Renal cortical epithelial cell (primary cell): ENCODE measurements at places on chromosomes 16 and 17. TPM values are rescaled to one million over a fixed set of nuclear protein-coding genes. Genes with fewer than 3 reads are reported as not detected.
A peak's percentile ranks its signal among the peaks of the same experiment; 100 is the strongest.

PPP1R9B gene
- total RNA-seq = 15.8 and 39.9 TPM in 2 replicates

GRCh38 chr16:16915771-16916170, 536.8 kb downstream of the NPIPA7 start:
- no peak for DNase-seq

DNA sequence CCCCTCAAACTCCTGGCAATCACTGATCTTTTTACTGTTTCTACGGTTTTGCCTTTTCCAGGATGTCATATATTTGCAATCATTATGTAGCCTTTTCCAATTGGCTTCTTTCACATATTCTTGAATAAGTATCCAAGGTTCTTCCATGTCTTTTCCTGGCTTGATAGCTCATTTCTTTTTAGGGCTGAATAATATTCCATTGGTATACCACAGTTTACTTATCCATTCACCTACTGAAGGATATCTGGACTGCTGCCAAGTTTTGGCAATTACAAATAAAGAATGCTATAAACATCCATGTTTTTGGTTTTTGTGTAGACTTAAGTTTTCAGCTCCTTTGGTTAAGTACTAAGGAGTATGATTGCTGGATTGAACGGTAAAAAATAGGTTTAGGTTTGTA, 16.0 kb downstream of the GPATCH8 start:
- DNase-seq = no peak

DNA sequence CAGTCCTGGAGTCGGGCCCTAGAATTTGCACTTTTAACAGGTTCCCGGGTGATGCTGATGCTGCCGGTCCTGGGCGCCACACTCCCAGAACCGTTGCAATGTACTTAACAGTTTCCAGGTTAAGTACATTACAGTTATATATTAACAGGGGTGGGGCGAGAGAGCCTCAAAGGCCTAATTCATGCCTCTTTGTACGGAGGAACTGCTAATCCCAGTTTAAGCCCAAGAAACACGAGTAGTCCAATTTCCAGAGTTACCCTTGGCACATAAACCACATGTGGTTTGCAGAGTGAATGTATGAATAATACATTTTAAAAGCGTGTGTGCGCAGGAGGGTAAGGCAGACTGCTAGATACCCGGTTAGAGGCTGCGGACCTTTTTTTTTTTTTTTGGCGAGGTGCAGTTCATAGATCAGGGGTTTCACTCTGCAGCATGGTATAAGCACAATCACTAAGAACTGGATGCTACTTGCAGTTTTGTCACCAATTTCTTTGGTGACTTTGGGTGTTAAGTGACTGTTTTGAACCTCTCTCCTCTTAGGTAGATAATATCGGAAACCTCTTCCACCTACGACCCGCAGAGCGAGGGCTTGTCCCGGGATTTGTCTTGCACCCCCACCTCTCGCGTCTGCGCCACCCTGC, 713 bp downstream of the COX11 start:
- DNase-seq = peak; percentile 77

- no peak for DNase-seq
Observed at GRCh38 chr17:48642059-48642842, 16.1 kb upstream of the HOXB9 start.
